ENCODE measurements at places on chromosomes 6 and 20.

GRCh38 chr20:24746351-24746685 is 202.8 kb upstream of the CST7 start:
- no peak for DNase-seq

- DNase-seq, result no peak
Measured at GRCh38 chr6:157985378-157986155, 3.9 kb downstream of the SYNJ2 start.

- no peak for DNase-seq
Measured at GRCh38 chr6:5950361-5950785, 56.4 kb downstream of the NRN1 start.

DNA sequence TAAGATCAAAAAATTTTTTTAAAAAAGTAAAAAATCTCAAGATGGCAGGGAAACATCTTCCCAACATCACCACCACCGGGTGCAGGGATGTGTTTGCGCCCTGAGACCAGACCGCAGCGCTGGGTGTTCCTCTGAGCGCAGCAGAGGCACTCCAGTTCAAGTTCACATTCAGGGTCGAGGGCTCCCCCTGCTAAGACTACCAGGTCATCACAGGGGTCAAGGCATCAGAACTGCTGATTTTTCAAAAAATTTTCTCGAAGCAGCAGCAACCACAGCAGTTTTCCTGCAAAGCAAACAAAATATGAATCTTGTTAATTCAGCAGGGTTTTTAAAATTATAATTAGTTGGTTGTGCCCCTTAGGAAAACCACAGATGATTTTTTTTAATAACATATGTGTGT is 83.1 kb downstream of the MYLK4 start:
- DNase-seq, result no peak

DNA sequence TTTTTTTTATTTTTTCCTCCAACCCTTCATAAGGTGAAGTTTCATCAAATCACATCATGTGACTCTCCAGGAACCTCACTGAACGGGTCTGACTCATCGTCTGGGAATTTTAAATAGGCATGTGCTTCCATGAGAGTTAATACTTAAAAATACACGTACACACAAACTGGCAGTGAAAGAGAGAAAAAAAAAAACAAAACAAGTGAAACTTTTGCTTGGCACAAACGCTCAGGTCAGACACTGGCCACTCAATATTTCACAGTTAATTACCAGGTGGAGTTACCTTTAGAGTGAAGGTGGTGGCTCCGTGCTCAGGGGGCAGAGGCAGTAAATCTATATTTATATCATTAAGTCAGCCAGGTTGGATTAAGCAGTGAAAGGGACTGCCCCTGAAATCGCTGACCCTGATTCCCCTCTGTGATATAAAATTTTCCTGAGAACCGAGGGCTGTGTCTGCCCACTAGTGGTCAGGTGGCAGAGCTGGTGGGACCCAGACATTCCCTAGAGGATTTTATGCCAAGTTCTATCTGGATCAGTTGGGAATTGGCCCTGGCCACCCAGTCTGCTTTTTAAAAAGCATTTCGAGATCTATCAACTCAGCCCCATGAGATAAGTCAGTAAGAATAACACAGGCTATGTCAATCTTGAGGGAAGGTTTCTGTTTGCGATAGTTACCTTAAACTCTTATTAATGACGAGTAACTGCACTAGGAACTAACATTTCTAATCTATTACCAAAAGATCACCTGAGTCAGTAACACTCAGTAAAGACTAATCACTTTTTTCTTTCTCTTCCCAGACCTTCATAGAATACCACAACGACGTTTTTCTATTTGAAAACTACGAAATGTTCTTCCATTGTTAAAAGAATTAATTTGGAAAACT is 259.1 kb downstream of the HDGFL1 start:
- DNase-seq, result peak; percentile 36

GRCh38 chr6:63349401-63349800 is 29.6 kb upstream of the LGSN start:
- no peak for DNase-seq

DNA sequence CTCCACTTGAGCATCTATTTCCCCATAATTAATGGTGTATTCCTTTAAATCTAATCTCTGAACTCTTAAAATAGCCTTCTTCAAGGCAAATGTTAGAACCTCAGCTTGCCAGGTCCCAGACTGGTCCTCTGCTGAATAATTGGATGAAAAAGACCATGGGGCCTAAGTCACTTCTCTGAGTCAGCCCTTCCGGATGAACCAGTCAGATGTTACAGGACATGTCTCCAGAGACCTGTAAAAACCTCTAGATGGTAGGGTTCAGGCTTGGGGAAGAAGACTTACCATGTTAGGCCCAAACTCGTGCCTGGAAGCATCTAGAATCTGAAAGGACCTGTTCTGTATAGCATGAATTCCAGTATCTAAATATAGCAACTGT is 97.3 kb downstream of the CDKAL1 start:
- no peak for DNase-seq

DNA sequence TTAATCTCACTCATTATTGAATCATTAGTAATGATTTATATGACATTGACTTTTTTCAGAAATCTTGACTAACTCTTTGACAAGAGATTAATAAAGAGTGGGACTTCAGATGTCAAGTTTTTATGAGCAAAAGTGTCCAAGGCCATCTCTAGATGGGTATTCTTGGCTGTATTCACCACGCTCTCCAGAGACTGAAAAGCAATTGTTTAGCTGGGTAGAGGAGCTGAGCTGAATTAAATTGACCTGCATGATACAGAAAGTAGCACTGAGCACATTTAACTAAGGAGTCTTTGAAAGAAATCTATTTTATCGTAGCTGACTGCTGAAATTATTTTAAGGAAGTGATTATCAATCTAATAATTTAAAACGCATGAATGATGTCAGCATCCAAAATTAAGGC is 89.4 kb downstream of the LINC00237 start:
- no peak for DNase-seq

- DNase-seq, result no peak
Measured at GRCh38 chr6:122859676-122860075, 70.6 kb downstream of the SMPDL3A start.

- no peak for DNase-seq
Measured at GRCh38 chr6:156914181-156914580, 137.0 kb downstream of the ARID1B start.

- DNase-seq, result no peak
Measured at GRCh38 chr6:18203786-18204185, 48.6 kb downstream of the KDM1B start.

- DNase-seq, result no peak
Measured at GRCh38 chr20:36205026-36205425, 31.3 kb upstream of the AAR2 start.

GRCh38 chr6:105851606-105852005 is 234.5 kb upstream of the PRDM1 start:
- no peak for DNase-seq

- DNase-seq, result no peak
Measured at GRCh38 chr6:89977808-89978748, 83.8 kb downstream of the GJA10 start.
